Mammary microvascular endothelial cell (primary cell): ENCODE measurements at places on chromosomes 2 and 18. TPM values are rescaled to one million over a fixed set of nuclear protein-coding genes. Genes with fewer than 3 reads are reported as not detected.

The RAB27B gene
- under 0.01 and 0.25 TPM in 2 replicates for total RNA-seq

The DHRS9 gene
- total RNA-seq: not detected in 2 replicates

The CCDC68 gene
- 5.3 and 5.9 TPM in 2 replicates for total RNA-seq

The EPG5 gene
- 22.3 and 25.5 TPM in 2 replicates for total RNA-seq

The DLGAP1 gene
- total RNA-seq: 0.93 and 1.1 TPM in 2 replicates

The FSIP2 gene
- 0.20 TPM in 1 of 2 replicates, not detected in the other for total RNA-seq

The RAPGEF4 gene
- total RNA-seq: 7.2 and 12.8 TPM in 2 replicates

The DYNAP gene
- total RNA-seq: not detected in 2 replicates

The FOXD4L1 gene
- total RNA-seq: 0.07 TPM in 1 of 2 replicates, not detected in the other

The KLHL41 gene
- total RNA-seq: not detected in 2 replicates

The ITGB6 gene
- 0.39 TPM in 1 of 2 replicates, not detected in the other for total RNA-seq

The CRYGD gene
- total RNA-seq: not detected in 2 replicates

The CCL20 gene
- total RNA-seq: 4.6 and 6.5 TPM in 2 replicates

The GKN2 gene
- total RNA-seq: 0.20 TPM in 1 of 2 replicates, not detected in the other

The UGT1A6 gene
- not detected in 2 replicates for total RNA-seq

The GALNT3 gene
- 0.30 and 1.2 TPM in 2 replicates for total RNA-seq

The CRACDL gene
- 12.0 and 13.3 TPM in 2 replicates for total RNA-seq

The HTR2B gene
- 0.07 and 0.64 TPM in 2 replicates for total RNA-seq

The C18orf54 gene
- total RNA-seq: 6.9 and 8.0 TPM in 2 replicates

The KCNE4 gene
- total RNA-seq: 0.07 and 0.25 TPM in 2 replicates

The TDRD15 gene
- not detected in 2 replicates for total RNA-seq

The RALB gene
- 72.7 and 77.7 TPM in 2 replicates for total RNA-seq

The EN1 gene
- not detected in 2 replicates for total RNA-seq

The LOXL3 gene
- total RNA-seq: 0.27 and 0.94 TPM in 2 replicates

The ANKAR gene
- 1.7 and 3.1 TPM in 2 replicates for total RNA-seq

The IL1R2 gene
- not detected in 2 replicates for total RNA-seq

The CNDP1 gene
- not detected in 2 replicates for total RNA-seq

The NOL4 gene
- not detected in 2 replicates for total RNA-seq

The PROKR1 gene
- not detected in 2 replicates for total RNA-seq

The MC4R gene
- total RNA-seq: not detected in 2 replicates

The PECR gene
- 3.7 and 8.0 TPM in 2 replicates for total RNA-seq

The HOXD9 gene
- total RNA-seq: 13.6 and 17.2 TPM in 2 replicates

The CTNNA2 gene
- not detected in 2 replicates for total RNA-seq

The OXER1 gene
- total RNA-seq: not detected in 2 replicates

The MOCOS gene
- 3.6 and 5.3 TPM in 2 replicates for total RNA-seq

The HOXD13 gene
- total RNA-seq: not detected in 2 replicates

The CTAGE1 gene
- total RNA-seq: not detected in 2 replicates

The UPP2 gene
- not detected in 2 replicates for total RNA-seq

The ITPRIPL1 gene
- 3.2 and 4.1 TPM in 2 replicates for total RNA-seq

The SAG gene
- total RNA-seq: not detected in 2 replicates

The CFC1 gene
- total RNA-seq: not detected in 2 replicates

The AQP12B gene
- total RNA-seq: not detected in 2 replicates

The ABCG5 gene
- not detected in 2 replicates for total RNA-seq

The UGT1A3 gene
- total RNA-seq: not detected in 2 replicates

The STRN gene
- total RNA-seq: 12.6 and 14.3 TPM in 2 replicates

The OBSL1 gene
- total RNA-seq: 2.2 and 2.8 TPM in 2 replicates

The CDK15 gene
- total RNA-seq: 0.07 TPM in 1 of 2 replicates, not detected in the other

The SP140 gene
- total RNA-seq: under 0.01 and 0.20 TPM in 2 replicates

The CXCR2 gene
- not detected in 2 replicates for total RNA-seq

The MSH6 gene
- total RNA-seq: 33.3 and 38.4 TPM in 2 replicates

The ELAC1 gene
- 3.5 and 8.5 TPM in 2 replicates for total RNA-seq

The ATG4B gene
- total RNA-seq: 58.3 and 61.6 TPM in 2 replicates

The KIF1A gene
- 0.13 TPM in 1 of 2 replicates, not detected in the other for total RNA-seq

The HAAO gene
- total RNA-seq: not detected in 2 replicates
